Cerebellum (tissue), 4 donors: ENCODE measurements at places on chromosomes 2 and 18. TPM values are rescaled to one million over a fixed set of nuclear protein-coding genes. Genes with fewer than 3 reads are reported as not detected.

DNA sequence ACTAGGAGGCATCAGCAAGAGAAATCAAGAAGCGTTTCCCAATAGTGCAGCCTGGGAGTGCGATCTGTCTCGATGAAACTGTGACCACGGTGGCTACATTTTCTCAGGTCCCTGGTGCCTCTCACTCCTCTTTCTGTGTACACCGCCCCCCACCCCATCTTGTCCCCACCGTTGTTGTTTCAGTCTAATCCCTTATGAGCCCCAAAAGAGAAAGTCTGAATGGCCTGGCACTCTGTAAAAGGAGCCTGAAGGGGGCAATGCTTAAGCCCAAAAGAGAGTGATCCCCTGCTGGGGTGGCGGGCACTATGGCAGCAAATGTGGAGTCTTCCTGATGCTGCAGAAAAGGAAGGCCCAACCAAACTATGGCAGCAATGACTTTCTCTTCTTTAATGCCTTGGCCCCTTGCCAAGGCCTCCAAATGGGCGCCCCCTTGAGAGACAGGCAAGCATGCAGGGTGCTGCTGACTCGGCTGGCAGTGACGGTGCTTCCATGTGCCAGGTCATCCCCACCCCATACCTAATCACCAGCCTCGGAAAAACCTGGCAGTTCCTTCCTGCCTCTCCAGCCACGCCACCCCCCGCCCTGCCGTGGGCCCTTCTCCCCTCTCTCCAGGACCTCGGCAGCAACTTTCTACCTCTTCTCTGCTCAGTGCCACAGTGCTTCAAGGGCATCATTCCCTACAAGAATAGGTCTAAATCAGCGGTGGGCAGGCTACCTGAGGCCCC lies 123.0 kb downstream of the CYP26B1 start:
- DNase-seq, result no peak

- DNase-seq, result no peak
Measured at GRCh38 chr2:25316101-25316500, 25.6 kb downstream of the DNMT3A start.

DNA sequence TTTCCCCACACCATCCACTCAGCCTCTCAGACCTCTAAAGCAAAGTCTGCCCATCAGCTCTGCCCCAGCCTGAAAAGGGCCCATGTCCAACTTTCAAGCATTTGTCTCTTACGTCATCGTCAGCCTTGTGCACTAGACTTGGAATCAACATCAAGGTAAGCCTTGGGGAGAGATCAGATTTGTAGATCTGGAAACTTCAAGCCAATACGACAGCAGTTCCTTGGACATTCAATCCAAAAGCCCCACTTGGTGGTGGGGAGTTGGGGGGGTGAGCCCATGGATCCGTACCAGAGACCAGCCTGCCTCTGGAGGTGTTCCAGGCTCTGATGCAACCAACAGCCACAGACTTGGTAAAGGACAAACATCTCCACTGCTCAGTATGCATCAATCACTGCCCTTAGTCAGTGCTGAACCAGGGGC lies 206.8 kb upstream of the MEIS1 start:
- DNase-seq, result no peak

DNA sequence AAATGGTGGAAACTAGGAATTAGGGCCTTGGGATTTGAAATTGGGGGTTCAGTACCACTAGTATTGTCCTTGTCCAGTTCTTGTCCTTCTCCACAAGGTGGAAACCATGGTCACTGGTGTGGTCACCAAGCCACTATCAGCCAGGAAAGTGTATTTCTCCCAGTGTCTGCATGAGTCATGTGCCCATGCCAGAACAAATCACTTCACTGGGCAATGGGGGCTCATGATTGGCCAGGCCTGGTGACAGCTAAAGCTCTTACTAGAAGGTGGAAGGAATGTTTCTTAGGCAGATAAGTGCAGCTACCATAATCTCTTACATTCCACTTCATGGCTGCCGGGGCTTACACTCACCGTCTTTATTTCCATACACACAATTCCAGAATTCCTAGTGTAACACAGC lies 124.8 kb upstream of the TACR1 start:
- DNase-seq, result no peak

Gene RAX
- 2.0 TPM for total RNA-seq

Gene AQP12B
- not detected for total RNA-seq

Gene FRZB
- 10.2 TPM for total RNA-seq
